ENCODE measurements at places on chromosomes 11 and 22.

- no peak for DNase-seq
Observed at GRCh38 chr11:47538741-47539565, 14.0 kb downstream of the CELF1 start.

- DNase-seq: no peak
Observed at GRCh38 chr22:40399621-40400020, 29.2 kb downstream of the SGSM3 start.

- no peak for DNase-seq
Observed at GRCh38 chr11:61602775-61603569, 22.1 kb upstream of the SYT7 start.

GRCh38 chr11:34860034-34860433 is 56.1 kb downstream of the APIP start:
- DNase-seq: no peak

DNA sequence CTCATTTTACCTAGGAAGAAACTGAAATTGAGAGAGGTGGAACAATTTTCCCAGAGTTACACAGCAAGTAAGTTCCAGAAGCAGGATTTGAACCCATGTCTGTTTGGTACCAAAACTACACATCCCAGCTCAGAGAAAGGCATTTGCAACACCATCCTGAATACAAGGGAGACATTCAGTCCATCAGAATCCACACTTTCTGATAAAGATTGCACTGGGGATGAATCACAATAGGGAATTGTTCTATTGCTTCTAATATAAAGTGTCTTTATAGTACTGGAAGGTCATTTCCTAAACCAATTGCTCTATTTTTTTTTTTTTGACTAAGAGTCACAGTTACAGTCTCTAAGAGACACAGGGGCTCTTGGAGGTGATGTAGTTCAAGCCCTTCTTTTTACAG is 208.1 kb upstream of the CADM1 start:
- no peak for DNase-seq

- no peak for DNase-seq
Observed at GRCh38 chr11:128720522-128720985, 26.7 kb downstream of the FLI1 start.

GRCh38 chr11:101438126-101438525 is 145.7 kb downstream of the TRPC6 start:
- DNase-seq: no peak

DNA sequence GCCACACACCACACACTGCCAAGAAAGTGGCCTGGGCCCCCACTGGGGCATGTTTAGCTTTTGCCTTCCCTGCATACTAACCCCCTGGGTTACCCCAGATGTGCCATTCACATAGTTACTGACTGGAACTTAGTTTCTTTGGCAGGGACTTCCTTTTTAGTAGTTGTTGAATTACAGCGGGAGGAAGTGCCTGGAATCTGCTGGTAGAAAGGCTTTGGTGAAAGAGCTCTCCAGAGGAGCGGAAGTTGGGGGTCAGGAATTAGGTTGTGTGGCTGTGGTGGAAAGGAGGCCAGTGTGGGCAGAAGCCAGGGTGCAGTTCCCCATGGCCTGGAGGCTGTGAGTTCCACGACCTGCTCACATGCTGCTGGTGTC is 69.0 kb downstream of the MED15 start:
- no peak for DNase-seq

GRCh38 chr11:128903248-128904061 is 12.3 kb downstream of the KCNJ5 start:
- DNase-seq: no peak

DNA sequence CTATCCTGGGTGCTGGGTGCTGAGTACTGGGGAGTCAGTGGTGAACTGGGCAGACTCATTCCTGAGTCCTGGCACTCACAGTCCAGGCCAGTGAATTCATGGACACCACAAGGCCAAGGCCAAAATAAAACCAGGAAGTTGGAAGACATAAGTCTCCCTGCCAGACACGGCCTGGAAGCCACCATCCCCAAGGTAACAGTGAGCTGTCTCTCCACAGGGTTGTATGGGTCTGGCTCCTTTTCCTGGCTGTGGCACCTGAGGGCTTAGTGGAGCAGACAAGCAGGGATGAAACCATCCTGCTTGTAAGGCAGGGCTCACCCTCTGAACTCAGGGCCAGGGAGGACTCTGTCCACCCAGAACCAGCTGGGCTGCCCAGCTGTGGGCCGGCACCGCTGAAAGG is 54.7 kb upstream of the ALX4 start:
- no peak for DNase-seq

DNA sequence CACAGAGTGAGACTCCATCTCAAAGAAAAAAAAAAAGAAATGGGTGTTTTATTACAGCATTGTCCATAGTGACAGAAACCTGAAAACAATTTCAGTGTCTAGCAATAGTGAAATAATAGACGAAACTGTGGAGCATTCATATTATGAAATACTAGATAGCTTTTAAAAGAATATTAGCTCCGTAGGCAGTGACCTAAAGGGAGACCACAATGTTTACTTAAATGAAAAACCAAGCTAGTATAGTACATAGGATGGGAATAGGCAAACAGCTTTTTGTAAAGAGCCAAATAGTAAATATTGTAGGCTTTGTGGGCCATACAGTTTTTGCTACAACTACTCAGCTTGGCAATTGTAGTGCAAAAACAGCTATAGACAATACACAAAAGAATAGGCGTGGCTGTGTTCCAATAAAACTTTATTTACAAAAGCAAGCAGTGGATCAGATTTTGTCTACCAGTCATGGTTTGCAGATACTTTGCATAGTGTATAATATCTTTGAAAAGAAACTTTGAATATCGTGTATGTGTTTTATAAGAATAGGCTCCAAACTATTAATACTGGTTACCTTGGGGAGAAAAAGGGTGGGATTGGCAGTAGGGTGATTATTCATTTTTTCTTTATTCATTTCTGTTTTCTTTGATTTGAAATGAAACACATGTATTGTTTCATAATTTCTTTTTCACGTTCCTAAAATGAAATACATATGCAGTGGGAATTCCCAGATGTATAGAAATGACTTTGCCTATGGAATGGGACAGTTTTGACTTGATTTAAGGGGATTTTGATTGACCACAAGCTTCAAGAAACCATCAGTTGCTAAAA is 50.7 kb downstream of the PRR5L start:
- DNase-seq: no peak

DNA sequence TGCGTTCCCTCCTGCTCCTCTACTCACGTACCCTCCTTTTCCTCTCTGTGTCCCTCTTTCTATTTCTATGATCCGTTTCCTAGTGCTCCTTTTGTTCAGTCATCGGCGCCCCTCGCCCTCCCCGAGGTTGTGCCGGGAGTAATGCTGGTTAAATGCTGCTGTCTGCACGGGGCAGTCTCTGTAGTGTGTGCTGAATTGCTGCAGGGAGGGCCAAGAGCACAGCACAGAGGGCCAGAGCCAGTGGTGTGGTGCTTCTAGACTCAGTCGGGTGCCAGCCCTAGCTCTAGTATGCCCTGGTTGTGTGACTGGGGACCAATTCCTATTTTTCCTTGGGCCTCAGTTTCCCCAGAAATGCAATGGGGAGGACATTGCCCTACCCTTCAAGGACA is 98.3 kb downstream of the PKNOX2 start:
- no peak for DNase-seq

GRCh38 chr11:126083829-126084607 is 21.4 kb upstream of the CDON start:
- DNase-seq: no peak

GRCh38 chr11:99325847-99326246 is 305.1 kb downstream of the CNTN5 start:
- DNase-seq: no peak

DNA sequence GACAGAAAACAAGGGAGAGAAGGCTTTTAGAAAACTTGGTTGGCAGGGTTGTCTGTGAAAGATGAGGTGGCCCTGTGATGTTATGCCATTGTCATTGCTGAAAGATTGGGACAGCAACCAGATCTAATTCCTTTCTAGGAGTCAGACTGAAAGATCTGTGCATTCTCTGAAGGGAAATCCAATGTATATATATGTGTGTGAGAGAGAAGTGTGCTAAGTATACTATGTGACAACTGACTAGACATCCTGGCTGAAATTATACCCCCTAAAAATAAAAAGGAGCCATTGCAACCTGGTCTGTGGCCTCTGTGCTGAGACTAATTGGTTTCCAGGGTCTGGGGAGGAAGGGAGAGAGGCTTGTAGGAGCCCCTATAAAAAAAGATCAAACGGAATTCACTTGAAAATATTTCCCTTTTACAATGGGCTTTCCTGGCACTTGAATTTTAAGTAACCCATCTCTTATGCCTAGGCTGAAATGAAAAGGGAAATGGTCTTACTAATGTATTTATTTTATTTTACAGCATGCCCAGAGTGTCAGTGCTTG is 1.2 kb upstream of the MPPED2 start:
- DNase-seq: no peak

DNA sequence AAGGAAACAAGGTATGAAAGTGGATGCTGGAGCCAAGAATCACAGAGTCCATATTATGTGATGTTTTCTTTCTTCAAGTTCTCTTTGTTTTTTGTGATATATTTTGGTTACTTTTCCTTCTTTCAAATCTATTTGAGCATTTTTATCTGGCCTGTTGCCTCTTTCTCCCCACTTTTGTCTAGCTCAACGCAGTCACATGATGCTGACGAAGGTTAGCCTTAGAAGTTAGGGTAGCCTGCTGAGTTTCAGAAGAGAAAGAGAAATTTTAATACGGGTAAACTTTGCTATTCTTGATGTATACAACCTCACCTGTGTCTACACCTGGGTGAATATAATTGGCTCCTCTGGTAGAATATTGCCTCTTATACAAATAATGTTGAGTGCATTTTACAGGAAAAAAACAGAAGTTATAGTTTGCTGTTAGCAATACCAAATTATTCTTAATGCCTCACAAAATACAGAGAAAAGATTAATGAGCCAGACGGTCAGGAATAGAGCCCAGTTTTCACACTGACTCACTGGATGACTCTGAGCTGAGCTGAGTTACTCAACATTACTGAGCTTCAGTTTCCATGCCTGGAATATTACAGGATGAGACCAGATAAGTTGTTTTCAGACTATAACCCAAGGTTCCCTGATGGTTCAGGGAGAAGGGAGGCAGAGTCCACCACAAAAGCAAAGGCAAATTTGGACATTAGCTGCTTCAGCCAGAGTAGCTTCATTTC is 161.6 kb upstream of the BDNF start:
- DNase-seq: no peak

- no peak for DNase-seq
Observed at GRCh38 chr22:31230155-31230870, 18.2 kb downstream of the LIMK2 start.

DNA sequence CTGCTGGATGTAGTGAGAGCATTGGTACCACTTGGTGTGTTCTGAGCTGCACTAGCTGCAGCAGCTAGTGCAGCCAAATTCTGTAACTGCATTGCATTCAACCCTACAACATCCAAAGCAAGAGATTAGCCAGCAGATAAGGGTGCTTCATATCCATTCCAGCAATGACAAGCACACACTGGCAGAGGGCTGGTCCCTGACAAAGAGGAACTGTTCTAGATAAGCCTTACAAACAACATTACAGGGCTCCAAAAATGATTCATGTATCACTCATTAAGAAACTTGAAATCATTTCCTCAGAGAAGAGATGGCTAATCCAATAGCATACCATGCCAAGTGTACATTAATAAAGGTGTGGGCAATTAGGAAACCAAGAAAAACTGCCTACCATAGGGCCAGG is 28.4 kb upstream of the RAPSN start:
- no peak for DNase-seq

Measured in stimulated activated CD8-positive, alpha-beta memory T cell treated with anti-CD3 and anti-CD28 coated beads, Interleukin-4, amount 100 ng/mL, for 1 hour (primary cell).